A549 treated with AZD2906 at 1 μM for 4 hours (cell line): ENCODE measurements at places on chromosomes 11 and 22. TPM values are rescaled to one million over a fixed set of nuclear protein-coding genes. Genes with fewer than 3 reads are reported as not detected.

Gene OR10G6
- total RNA-seq: not detected in 5 replicates

Gene EXPH5
- 0.03 to 0.06 TPM (median 0.05 TPM) in 5 replicates for total RNA-seq

Gene PKDREJ
- not detected in 5 replicates for total RNA-seq

Gene CD248
- total RNA-seq: 0.02 to 0.03 TPM in 2 of 5 replicates, not detected in the others

Gene TRIM51G
- not detected in 5 replicates for total RNA-seq
